Neural crest cell (in vitro differentiated cells): ENCODE measurements at places on chromosomes 2 and 18. TPM values are rescaled to one million over a fixed set of nuclear protein-coding genes. Genes with fewer than 3 reads are reported as not detected.

CD8B2 gene
- not detected in 2 replicates for total RNA-seq

STPG4 gene
- 0.26 and 0.34 TPM in 2 replicates for total RNA-seq

LRRTM1 gene
- total RNA-seq = 1.4 and 1.5 TPM in 2 replicates

IGFBP5 gene
- 140 TPM in 2 replicates for total RNA-seq

IL37 gene
- 0.40 TPM in 1 of 2 replicates, not detected in the other for total RNA-seq

GRCh38 chr2:54388076-54388475, 68.1 kb upstream of the SPTBN1 start:
- H3K27me3 ChIP-seq = no peaks in the 10 kb centered on the region
- DNase-seq = no peak
- no peak overlapping the region for H3K4me3 ChIP-seq
- peaks cover 74% of the 10 kb centered on the region for H3K4me1 ChIP-seq
- no peaks in the 10 kb centered on the region for H3K36me3 ChIP-seq
- no peak overlapping the region for H3K27ac ChIP-seq

DNA sequence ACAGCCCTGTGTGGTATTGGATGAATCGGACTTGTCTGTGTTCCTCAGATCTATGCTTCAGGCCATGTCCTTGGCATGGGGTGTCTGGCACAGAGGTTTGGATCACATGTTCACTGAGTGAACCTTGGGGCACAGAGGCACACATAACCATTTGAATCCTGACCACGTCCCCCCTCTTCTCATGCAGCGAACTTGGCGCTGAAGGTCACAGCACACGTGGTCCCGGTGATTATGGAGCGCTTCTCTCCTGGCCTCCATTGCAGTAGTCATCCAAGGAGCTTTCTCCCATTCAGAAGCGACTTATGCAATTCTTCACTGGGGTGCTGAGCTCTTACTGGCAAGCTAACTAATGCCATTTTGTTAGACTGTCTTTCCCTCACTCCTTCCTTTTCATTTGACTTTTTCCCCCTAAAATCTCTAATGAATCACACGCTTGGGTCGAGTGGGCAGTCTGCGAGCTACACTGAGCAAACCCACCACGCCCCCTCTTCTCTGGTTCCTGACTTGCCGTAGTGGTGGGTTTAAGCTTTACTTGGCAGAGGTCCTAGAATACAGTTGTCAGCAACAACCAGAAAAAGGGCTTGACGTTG, 59.4 kb downstream of the KCNG2 start:
- peaks cover 37% of the 10 kb centered on the region for H3K27me3 ChIP-seq
- DNase-seq = no peak
- peaks cover 5% of the 10 kb centered on the region for H3K4me1 ChIP-seq
- no peak overlapping the region for H3K27ac ChIP-seq
- H3K36me3 ChIP-seq = no peaks in the 10 kb centered on the region

GRCh38 chr18:3048121-3048520, 35.2 kb upstream of the LPIN2 start:
- no peaks in the 10 kb centered on the region for H3K27me3 ChIP-seq
- H3K36me3 ChIP-seq = peaks cover under 1% of the 10 kb centered on the region
- no peak overlapping the region for H3K27ac ChIP-seq
- DNase-seq = no peak

DNA sequence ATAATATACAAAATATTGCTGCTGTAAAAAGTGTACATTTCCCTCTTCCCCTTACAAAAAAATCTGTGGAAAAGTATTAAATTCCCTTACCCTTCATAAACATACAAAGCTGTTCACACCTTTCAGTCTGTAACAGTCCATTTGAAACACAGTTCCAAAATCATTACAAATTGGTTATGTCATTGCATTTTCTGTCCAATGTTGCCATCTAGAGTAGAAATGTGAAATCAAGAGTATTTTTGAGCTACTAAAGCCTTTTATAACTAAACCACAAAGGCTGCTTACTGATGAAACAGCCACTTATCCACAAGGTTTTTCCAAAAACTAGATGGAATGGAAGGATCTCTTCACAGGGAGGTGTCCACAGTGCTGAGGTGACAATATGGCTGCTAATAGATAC, 72.5 kb downstream of the SS18 start:
- no peaks in the 10 kb centered on the region for H3K27me3 ChIP-seq
- no peak overlapping the region for H3K4me3 ChIP-seq
- peaks cover 17% of the 10 kb centered on the region for H3K4me1 ChIP-seq
- no peak for DNase-seq
- no peak overlapping the region for H3K27ac ChIP-seq

- DNase-seq = no peak
- no peak overlapping the region for H3K27ac ChIP-seq
- H3K27me3 ChIP-seq = peaks cover 23% of the 10 kb centered on the region
- peaks cover 15% of the 10 kb centered on the region for H3K4me1 ChIP-seq
- H3K4me3 ChIP-seq = no peak overlapping the region
- H3K36me3 ChIP-seq = peaks cover 2% of the 10 kb centered on the region
Measured at GRCh38 chr18:61891271-61891670, 1.5 kb downstream of the RNF152 start.

DNA sequence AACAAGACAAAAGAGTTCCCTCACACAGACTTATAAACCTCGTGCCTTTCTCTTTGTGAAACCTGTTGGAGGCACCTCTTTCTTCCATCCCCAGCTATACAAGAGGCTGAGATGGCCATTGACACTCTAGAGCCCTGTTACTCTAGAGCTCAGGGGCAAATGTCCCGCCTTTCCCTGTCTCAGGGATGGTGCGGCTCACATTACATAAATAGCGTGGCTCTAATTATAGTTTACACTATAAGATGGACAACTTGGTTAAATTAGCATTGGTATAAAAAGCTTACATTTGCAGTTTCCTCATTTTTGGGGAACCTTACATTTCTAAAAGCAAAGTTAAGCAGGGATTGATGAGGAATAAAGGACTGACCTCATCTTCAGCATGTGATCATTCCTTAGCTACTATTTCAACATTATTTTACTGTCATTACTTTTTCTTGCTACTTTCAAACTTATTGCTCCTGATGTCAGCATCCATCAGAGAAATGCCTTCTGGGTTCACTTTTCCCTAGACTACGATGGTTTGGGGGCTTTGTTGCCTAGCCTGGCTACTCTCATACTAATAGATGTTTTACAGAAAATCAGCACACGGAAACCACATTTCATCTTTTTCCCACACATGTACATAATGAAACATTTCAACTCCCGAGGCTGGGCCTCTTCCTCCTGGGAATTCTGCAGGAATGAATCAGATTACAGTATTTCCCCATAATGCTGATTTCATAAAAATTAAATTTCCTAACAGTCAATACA, 40.4 kb downstream of the FTCDNL1 start:
- H3K4me1 ChIP-seq = peaks cover 12% of the 10 kb centered on the region
- H3K4me3 ChIP-seq = no peak overlapping the region
- no peaks in the 10 kb centered on the region for H3K36me3 ChIP-seq
- DNase-seq = no peak
- H3K27ac ChIP-seq = no peak overlapping the region

- no peaks in the 10 kb centered on the region for H3K36me3 ChIP-seq
- no peak for DNase-seq
- H3K27me3 ChIP-seq = no peaks in the 10 kb centered on the region
- no peak overlapping the region for H3K27ac ChIP-seq
- H3K4me1 ChIP-seq = no peaks in the 10 kb centered on the region
- H3K4me3 ChIP-seq = no peak overlapping the region
Measured at GRCh38 chr2:198327526-198327925, 523.1 kb downstream of the PLCL1 start.

DNA sequence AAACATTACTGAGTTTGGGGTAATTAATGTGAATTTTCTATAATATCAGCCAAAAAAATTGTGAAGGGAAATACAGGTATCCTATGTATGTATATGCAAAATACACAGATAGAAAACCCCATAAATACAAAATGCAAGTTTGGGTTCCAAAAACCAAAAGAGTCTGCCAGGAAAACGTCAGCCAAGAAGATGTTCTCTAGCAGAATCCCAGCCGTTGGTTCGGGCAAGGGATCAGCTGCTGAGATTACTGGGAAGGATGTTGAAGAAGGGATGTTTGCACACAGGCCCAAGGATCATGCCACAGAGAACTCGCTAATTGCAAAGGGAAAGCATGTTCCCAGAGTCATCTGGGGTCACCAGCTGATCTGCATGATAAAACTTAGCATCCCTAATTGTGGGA, 9.5 kb upstream of the ANO7 start:
- no peak overlapping the region for H3K4me3 ChIP-seq
- DNase-seq = no peak
- H3K27me3 ChIP-seq = no peaks in the 10 kb centered on the region
- peak overlapping the region; percentile 31 for H3K27ac ChIP-seq
- H3K4me1 ChIP-seq = no peaks in the 10 kb centered on the region

- H3K4me3 ChIP-seq = no peak overlapping the region
- H3K36me3 ChIP-seq = peaks cover 26% of the 10 kb centered on the region
- peak overlapping the region; percentile 32 for H3K27ac ChIP-seq
- H3K27me3 ChIP-seq = no peaks in the 10 kb centered on the region
Measured at GRCh38 chr18:55983433-55983832, 395.4 kb upstream of the TCF4 start.

GRCh38 chr2:137955536-137955935, 8.7 kb upstream of the HNMT start:
- no peaks in the 10 kb centered on the region for H3K36me3 ChIP-seq
- peaks cover 10% of the 10 kb centered on the region for H3K4me1 ChIP-seq
- no peaks in the 10 kb centered on the region for H3K27me3 ChIP-seq
- no peak overlapping the region for H3K27ac ChIP-seq
